ENCODE measurements at places on chromosomes 4 and X.
A peak's percentile ranks its signal among the peaks of the same experiment; 100 is the strongest.

DNA sequence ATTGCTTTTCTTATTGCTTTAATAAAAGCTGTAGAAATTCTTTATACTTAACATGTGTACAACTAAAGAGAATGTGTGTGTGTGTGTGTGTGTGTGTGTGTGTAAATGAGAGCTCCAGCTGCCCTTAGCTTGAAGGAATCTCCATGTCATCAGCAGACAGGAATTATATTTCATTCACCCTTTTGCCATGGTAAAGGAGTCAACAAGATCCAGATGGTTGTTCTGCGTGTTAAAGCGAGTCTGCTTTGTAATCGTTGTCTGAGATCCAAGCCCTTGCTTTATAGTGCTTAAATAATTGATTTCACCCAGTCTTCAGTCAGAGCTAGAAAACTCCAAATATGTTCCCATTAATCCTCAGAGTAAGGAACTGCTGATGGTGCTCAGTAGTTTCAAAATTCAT lies 285.5 kb downstream of the PDGFC start:
- no peak for DNase-seq

DNA sequence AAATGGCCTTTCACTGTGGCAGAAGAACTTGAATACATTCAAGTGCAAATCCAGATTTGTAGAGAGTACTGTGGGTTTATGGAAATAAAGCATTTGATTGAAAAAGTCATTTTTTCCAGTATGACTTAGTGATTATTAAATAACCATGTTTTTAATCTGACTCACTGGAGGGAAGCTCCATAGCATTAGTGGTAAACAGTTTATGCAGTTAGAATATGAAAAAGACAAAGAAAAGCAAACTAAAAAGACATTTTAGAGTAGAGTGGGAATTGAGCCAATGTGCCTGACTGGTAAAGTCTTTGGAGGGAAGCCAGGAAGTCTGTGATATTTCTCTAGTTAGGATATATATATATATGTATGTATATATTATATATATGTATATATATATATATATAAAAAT lies 53.4 kb downstream of the FAT4 start:
- DNase-seq: no peak

- no peak for DNase-seq
Observed at GRCh38 chr4:121462660-121463261, 81.9 kb upstream of the QRFPR start.

- DNase-seq: no peak
Observed at GRCh38 chr4:175431694-175432093, 380.4 kb downstream of the GPM6A start.

- no peak for DNase-seq
Observed at GRCh38 chr4:16413814-16414555, 187.7 kb upstream of the TAPT1 start.

DNA sequence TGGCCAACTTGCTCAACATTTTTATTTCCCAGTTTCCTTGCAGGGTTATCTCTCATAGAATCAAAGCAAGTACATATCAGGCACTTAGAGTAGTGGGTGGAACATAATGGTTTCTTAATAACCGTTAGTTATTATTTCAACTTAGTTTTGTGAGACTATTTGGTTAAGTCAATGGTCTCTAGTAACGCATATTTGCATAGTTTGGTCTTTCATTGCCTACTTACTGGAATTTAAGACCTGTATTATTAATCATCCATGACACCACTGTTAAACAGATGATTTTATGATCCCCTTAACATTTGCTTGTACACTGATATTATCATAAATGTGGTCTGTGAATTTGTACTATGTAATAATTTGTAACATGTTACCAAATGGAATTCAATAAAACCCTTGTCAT lies 70.9 kb upstream of the SMIM31 start:
- no peak for DNase-seq

GRCh38 chrX:103879339-103879738 lies 47.3 kb upstream of the RAB9B start:
- DNase-seq: no peak

DNA sequence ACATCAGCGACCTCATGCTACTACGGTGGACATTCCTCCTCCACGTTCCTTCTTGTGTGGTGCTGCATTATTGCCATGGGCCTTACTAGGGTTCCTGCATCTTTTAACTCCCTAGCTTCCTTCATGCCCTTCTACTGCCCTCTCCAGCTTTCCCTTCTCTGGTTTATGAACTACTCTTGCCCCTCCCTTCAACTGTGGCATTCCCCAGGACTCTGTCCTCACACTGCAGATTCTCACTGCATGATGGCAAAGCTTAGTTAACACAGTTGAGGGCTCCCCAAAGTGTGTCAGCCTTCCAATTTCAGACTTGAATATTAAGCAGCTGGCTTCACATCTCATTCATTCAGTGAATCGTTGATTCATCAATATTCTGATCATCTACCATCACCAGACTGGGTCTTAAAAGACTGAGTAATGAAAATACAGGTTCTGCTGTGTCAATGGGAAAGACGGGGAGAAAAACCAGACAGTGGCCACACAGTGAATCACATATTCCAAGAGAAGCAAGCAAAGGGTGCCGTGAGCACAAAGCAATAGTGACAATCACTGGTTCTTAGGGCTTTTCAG lies 53.0 kb downstream of the ZFX start:
- DNase-seq: no peak

DNA sequence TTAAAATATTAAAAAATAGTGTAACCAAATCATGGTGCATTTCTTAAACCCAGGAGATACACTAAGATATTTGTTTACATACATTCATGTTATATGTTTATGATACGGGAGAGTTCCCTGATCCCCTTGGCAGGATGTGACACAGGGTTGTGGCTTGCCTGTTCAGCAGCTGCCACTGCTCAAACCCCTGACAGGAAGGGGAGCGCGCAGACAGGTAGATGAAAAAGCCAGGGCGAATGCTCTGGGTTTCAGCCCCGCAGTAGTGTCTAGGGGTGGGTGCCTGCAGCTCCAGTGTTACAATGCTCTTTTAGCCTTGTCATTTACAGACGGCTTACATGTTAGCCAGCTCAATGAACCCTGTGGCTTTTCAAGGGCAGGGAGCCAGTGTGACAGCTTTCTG lies 1343.8 kb upstream of the IGFBP7 start:
- no peak for DNase-seq

GRCh38 chrX:148049441-148049840 lies 68.3 kb downstream of the FMR1NB start:
- DNase-seq: no peak

DNA sequence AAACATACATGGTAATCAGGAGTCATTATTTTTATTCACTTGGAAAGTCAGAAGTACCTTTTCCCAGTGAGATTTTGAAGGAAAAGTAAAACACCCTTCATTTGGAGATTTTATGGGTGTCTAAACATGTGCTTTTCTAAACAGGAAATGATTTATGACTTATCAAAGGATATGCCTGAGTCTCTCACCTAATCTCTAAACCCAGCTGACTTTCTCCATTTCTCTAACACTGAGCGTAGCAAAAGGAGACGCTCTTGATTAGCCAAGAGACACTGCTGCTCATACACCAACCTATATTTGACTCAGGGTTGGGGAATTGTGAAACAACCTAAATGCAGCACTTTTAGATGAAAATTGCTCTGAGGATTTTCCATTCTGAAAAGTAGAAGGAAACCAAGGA lies 468.5 kb upstream of the FTHL17 start:
- no peak for DNase-seq

DNA sequence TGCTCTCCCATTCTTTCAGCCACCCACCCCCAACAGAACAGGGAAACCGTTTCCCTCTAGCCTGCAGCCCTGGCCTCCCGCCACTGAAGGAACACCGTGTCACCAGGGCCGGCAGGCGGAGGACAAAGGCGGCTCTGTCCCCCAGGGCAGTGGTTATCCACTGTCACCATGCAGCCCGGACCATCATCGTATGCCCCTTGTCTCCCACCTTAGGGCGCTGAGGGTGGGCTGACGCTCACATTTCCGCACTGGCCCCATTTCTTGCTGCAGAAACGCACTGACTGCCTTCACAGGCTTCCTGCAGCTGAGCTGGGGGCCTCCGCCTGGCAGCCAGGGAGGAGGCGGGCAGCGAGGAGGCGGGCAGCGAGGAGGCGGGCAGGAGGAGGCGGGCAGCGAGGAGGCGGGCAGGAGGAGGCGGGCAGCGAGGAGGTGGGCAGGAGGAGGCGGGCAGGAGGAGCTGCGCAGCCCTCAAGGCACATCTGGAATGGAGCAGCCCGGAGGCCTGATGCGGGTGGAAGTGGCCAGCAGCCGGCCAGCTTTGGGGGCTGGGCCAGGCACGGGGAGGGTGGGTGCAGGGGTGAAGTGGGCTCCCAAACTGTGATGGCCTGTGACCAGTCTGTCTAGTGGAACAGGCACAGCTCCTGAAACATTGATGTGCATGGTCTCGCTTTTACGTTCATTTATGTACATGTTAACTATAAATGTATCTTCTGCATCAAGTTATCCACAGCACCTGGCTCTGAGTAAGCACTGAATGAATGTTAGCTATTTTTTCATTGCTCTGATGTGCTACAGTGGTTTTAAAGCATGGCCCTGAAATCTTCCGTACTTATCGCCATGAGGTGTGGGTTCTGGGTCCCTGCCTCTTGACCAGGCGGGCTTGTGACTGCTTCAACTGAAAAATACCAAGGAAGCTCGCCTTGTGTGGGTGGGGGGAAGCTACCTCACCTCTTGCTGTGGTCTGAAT lies 20.6 kb upstream of the KIAA0232 start:
- no peak for DNase-seq

- no peak for DNase-seq
Observed at GRCh38 chr4:76879731-76880364, 18.1 kb downstream of the SOWAHB start.

GRCh38 chr4:140152751-140153418 lies 1.1 kb downstream of the MAML3 start:
- DNase-seq: peak; percentile 9

DNA sequence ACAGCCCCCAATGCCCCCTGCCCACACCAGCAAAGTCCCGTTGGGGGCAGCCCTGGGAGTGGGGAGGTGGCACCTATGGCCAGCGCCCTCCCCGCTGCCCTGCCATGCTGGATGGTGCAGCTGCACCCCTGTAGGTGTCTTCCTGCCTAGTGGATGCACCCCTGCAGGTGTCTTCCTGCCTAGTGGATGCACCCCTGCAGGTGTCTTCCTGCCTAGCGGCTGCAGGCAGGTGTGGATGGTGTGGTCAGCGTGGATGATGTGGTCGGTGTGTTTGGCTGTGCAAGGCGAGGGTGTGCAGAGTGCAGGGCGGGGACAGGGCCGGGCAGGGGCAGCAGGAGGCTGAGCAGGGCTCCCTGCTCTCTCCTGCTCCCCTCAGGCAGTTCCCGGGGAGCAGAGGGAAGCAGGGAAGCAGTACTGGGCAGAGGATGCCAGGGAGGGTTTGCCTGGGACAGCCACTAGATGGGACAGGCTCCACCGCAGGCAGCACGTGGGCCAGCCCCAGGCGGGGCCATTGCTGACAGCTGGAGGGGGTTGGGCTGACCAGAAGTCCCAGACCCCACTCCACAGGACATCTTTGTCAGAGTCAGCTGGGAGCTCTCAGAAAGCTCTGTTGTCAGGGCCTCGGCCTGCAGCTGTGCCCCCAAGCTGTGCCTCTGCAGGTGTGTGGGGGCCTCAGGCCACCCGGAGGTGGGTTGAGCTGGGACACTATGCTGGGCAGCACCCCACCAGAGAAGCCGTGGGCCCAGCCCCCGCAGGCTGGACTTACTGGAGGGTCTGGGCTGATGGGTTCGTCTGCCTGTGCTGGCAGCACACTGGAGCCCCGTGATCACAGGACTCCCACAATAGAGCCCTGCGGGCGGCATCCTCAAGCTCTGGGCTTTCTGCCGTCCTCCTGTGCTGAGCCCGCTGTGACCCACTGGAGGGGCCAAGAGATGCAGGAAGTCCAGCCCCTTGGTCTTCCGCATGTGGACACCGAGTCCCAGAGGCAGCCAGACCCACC lies 23.7 kb downstream of the DOK7 start:
- no peak for DNase-seq

GRCh38 chr4:71980976-71981375 lies 50.8 kb upstream of the NPFFR2 start:
- no peak for DNase-seq

- no peak for DNase-seq
Observed at GRCh38 chr4:130238121-130238520, 1142.2 kb downstream of the C4orf33 start.

- no peak for DNase-seq
Observed at GRCh38 chr4:139599594-139600374, 43.8 kb upstream of the SETD7 start.

- no peak for DNase-seq
Observed at GRCh38 chrX:131262738-131263679, 26.1 kb downstream of the IGSF1 start.

DNA sequence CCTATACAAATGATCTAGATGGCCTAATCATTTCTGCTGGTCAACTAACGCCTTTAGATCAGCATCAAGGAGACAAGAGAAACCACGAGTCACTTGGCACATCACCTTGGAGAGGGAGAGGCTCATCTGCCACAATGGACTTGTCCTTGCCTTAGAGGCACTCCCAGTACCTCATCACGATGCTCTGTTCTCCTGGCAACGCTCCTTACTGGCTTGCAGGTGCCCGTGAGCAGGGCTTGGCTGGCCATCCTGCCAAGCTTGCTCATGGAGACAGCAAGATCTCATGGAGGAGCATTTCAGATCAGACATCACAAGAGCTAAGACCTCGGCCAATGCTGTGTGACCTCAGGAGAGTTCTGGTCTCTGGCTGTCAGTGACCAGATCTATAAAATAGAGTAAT lies 2.7 kb upstream of the SMIM20 start:
- no peak for DNase-seq

DNA sequence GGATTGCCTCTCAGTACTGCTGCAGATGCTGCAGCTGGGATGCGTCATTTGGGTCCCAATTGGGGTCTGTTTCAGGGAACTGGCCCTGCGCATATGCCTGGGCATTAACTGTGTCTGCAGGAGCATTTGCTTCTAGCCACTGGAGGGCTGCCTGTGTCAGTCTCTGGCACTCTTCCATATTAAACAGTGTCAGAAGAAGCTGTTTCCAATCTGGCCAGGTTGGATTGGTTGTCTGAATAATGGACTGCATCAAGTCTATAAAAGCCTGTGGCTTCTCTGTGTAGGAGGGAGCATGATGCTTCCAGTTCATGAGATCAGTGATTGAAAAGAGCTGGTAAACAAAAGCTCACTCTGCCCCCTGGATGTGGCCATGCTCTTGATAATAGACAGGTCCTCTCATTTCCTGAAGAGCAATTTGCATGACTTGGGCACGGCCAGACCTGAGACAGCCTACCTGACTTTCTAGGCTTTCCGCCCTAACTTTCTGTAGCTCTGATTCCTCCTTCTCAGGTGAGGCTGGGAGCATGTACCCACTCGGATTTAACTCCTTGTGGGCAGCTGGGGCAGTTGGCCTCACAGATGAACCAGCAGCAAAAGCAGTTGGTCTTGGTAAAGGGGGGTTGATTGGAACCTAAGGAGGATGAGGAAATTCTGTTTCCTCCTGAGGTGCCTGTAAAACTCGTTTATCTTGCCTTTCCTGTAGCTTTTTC lies 29.2 kb downstream of the SULT1E1 start:
- no peak for DNase-seq

DNA sequence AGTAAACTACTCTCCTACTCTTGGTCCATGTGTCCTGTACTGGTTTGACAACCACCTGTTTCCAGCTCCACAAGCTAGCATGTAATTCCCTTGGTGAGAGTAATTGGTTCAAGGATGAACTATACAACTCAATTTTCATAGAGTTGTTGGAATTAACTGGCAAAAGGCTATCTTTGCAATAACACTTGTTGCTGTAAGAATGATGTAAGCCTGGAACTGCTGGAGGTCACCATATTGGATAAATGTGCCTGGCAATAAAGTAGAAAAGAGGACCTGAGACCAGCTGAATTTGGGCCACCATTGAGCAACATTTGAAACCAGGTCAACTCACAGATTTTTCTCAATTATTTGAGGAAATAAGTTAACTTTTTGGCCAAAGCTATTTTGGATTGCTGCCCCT lies 175.5 kb downstream of the CAMK2D start:
- no peak for DNase-seq

All from stimulated activated CD4-positive, alpha-beta T cell treated with anti-CD3 and anti-CD28 coated beads, Interleukin-1b, Interleukin-23, amount 100 ng/mL, for 1 hour (primary cell).